T-cell (primary cell): ENCODE measurements at places on chromosomes 16 and 17. TPM values are rescaled to one million over a fixed set of nuclear protein-coding genes. Genes with fewer than 3 reads are reported as not detected.

GRCh38 chr16:57704011-57704904, 9.7 kb downstream of the DRC7 start:
- DNase-seq, result no peak

- DNase-seq, result no peak
Observed at GRCh38 chr17:58283674-58284612, 3.2 kb upstream of the MPO start.

- no peak for DNase-seq
Observed at GRCh38 chr16:79977940-79978836, 377.7 kb upstream of the MAF start.

DNA sequence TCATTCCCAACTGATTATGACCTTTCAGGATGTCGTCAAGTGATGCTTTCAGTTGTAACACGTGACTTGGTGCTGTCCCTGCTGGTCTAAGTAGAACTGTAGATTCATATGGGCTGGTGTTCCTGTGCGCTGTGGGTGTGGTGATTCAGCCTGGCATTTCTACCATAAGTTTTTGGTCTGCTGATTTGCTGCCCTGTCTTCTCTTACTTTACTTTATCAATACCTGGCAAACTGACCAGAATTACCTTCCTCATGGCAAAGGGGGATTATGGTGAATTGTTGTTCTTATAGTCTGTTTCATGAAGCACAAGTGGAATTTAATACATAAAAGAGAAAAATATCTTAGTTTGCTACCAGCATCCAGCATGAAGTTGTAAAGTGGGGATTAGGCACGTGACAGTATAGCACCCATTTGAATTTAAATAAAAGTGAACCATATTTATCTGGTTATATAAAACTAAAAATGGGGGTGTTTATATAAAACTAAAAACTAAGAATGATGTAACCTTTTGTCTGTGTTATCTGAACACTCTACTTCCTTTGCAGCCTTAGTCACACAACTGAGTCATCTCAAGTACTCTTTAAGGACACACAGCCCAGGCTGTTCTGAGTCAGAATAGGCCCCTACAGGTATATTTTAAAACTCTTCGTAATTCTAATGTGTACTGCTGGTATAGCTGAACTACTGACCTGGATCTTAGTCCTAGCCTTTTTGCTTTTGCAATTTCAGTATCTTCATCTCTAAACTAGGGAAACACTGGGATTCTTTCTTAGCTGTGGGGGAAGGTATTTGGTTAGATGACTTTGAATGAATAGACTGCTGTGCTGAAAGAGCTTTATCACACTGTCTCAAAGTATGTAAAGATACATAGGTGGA, 28.3 kb downstream of the TTC19 start:
- DNase-seq, result no peak

- DNase-seq, result no peak
Observed at GRCh38 chr17:35498448-35499178, 38.9 kb downstream of the SLFN12L start.

DNA sequence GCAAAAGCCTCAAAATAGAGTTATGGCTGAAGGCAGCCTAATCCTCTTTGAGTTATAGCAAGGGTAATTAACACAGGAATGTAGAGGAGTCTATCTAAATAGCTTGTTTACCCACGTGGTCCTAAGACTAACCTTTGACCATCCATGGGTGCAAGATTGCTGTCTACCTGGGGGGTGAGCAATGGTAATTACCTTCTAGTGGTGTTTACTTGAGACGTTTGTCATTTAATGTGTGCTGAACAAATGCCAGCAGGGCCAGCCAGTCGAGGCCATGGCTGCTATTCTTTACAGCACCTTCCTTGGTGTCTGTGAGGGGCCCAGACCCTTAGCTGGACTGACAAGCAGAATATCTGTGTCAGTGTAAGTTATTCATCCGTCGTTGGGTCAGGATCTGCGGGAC, 13.9 kb upstream of the PRPSAP1 start:
- no peak for DNase-seq

DNA sequence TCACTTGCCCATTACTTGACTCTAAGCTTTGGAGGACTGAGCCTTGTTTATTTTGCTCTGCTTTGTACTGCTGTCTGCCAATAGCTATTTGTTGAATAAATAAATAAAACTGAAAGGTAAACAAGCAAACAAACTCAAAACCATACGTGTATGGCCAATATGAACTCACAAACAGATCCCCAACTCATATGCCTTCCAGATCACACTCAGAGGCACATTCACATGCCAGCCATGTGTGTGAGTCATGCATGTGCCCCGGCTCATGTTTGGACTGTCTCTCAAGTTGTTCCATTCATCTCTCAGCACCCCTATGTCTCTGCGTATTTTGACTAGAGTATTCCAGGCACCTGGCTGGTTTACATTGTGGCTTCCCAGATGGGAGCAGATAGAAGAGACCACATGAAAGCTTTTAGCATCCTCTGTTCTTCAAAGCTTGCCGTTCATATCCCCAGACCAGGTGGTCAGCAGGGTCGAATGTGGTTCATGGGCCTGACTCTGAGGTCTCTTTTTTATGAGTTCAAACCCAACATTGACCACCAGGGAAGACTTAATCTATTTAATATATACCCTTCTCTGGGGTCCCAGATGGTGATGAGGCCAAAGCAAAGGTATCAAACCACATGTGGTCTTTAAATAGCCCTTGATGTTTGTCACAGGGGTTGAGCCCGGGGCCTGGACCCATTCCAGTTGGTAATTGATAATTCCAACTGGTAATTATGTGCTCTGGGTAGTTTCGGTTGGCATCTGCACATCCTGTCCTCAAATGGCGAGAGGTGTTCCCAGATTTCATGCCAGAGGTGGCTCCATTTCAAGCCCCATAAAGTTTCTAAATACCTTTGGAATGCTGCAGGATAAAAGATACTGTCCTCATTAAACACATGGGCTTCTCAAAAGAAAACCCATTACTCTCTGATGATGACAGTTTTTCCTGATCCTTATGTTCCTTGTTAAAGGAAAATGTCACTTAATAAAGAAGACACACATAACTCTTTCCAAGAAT, 287.3 kb upstream of the MAF start:
- no peak for DNase-seq

- no peak for DNase-seq
Observed at GRCh38 chr16:57808589-57809228, 6.4 kb upstream of the KIFC3 start.

DNA sequence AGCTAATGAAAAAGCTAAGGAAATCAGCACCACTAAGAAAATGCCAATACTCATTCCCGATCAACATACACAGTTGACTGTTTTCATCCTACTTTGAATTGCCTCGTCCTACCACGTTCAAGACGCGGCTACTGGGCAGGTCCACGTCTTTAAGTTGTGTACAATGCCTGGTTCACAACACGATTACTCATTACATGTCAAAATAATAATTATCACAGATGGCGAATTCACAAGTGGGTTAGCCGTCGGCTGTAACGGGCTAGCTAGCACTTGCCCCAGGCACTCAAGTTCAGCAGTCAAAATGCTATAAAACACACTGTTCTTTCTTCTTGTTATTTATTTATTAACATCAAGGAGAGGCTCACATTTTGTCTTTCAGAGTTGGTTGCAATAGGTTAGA, 124.2 kb downstream of the ZFHX3 start:
- no peak for DNase-seq

GRCh38 chr17:63842173-63842539, 329 bp downstream of the SMARCD2 start:
- DNase-seq, result no peak

SLC16A6 gene
- total RNA-seq, result 5.3 TPM

RHOT1 gene
- 25.4 TPM for total RNA-seq

BAIAP3 gene
- 10.2 TPM for total RNA-seq

CCL2 gene
- not detected for total RNA-seq

CDK12 gene
- total RNA-seq, result 107 TPM

PLCG2 gene
- 17.0 TPM for total RNA-seq
